ELR (cell line): ENCODE measurements at places on chromosomes 4 and X.

- peak; percentile 87 for DNase-seq
Observed at GRCh38 chr4:40909363-40909876, 159.7 kb downstream of the NSUN7 start.

DNA sequence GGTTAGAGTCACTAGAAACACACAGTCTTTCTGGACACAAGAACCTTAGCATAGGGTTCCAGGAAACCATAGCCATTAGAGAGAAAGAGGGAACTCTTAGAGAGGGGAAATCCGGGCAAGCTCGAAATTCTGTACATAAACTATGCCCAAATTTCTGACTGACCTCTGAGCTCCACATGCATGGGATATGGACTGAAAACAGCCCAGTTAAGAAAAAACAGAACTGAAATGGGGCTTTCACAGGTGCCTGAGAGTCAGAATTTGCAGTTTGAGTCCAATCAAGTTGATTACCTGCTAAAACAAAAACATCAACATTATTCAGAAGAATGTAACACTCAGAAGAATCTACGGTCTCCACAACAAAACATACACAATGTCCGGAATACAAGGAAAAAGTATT, 13.1 kb downstream of the DCHS2 start:
- DNase-seq, result no peak

GRCh38 chr4:93835929-93836328, 7.4 kb downstream of the ATOH1 start:
- DNase-seq, result peak; percentile 0

GRCh38 chrX:118182025-118182424, 65.4 kb upstream of the KLHL13 start:
- no peak for DNase-seq

- DNase-seq, result peak; percentile 66
Observed at GRCh38 chrX:115583496-115584004, 22.6 kb downstream of the PLS3 start.

DNA sequence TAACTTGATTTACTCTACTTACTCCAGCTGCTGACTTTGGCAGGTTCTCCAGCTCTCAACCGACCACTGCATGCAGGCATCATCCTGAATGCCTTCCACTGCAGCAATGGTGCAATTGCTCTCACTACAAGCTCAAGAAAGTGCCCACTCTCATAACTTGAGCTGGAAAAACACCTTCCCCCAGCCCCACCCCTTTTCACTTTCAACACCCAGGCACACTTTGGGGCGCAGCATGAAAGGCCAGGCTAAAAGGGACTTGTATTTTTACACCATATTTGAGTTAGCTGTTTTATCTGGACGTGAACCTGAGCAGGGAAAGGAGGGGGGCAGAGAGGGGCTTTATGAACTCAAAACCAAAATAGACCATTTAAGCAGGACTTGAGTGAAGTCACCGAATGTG, 274.5 kb downstream of the RAB28 start:
- no peak for DNase-seq

GRCh38 chr4:153093396-153093795, 110.8 kb upstream of the TRIM2 start:
- no peak for DNase-seq

- DNase-seq, result peak; percentile 9
Observed at GRCh38 chr4:174134361-174134760, 149.1 kb downstream of the FBXO8 start.

GRCh38 chr4:140108243-140108642, 45.7 kb downstream of the MAML3 start:
- DNase-seq, result no peak

- DNase-seq, result peak; percentile 13
Observed at GRCh38 chr4:3868211-3869173, 102.3 kb downstream of the ADRA2C start.

DNA sequence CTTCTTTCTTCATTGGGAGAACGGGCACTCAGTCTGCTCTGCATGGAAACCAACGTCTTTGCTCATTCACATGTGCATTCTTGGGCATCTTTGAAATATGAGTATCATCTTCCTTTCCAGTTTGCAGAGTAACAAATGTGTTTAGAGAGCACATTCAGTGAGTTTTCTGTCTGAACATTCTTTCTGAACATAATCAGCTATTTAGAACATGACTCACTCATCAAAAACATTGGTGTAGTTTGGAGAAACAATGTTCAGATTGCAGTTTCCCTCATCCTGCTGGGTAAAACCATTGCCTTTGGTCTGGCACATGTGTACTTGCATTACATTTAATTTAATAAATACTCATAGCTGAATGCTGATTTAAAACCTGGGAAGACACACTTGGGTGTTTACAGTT, 81.5 kb upstream of the F9 start:
- DNase-seq, result no peak

- DNase-seq, result peak; percentile 54
Observed at GRCh38 chr4:98603683-98604521, 54.5 kb downstream of the TSPAN5 start.

DNA sequence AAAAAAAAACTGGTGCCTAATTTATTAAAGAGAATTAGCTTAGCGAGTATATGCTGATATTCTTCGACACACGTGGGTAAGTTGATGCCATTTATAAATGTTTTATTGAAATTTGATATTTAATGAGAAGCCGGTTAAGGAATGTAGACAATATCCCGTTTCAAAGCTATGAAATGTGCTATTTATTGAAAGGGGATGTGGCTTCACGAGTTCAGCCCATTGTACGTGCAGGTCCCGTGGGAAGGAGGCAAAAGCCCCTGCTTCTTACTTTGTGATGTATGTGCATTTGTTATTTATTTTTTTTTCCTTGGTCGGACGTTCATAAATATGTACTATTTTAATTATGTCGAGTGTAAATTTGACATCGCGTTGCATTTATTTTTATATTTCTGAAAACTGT, 20.2 kb downstream of the SHOX start:
- DNase-seq, result no peak

- DNase-seq, result no peak
Observed at GRCh38 chrX:34879886-34880285, 62.7 kb upstream of the FAM47B start.

DNA sequence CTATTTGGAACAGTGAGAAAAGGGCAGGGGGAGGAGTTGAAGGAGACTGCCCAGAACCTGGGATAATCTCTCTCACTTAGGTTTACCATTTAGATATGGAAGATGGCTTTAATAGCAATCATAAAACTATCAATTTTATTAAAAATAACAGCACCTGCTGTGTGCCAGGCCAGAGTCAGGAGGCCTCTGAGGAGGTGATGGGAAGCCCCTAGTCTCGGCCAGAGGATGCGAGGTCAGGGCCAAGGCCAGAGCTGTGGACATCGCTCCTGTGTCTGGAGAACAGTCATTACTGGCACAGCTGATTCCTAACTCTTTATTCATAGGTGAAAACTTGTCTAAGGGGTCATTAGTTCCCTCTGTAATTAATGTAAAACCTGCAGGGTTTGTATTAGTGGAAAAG, 4.2 kb upstream of the IQSEC2 start:
- no peak for DNase-seq

- peak; percentile 24 for DNase-seq
Observed at GRCh38 chr4:67779631-67780030, 25.4 kb upstream of the GNRHR start.

- no peak for DNase-seq
Observed at GRCh38 chrX:129188231-129188630, 335.1 kb downstream of the SMARCA1 start.

DNA sequence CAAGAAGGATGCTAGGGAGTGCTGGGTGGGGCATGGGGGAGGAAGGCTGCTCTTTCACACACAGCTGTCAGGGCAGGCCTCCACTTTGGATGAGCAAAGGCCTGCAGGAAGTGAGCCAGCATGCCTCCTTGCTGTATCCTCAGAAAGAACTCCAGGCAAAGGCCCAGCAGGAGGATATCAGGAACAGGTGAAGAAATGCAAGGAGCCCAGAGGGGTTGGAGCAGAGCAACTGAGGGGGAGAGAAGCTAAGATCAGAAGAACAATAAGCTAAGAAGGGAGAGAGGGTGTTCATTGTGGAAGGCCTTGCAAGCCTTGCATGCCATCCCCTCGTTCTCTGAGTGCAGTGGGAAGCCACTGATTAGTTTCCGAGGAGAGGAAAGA, 115.1 kb downstream of the CAMK2D start:
- DNase-seq, result peak; percentile 35

GRCh38 chr4:15779809-15780208, 1.7 kb downstream of the CD38 start:
- peak; percentile 6 for DNase-seq

DNA sequence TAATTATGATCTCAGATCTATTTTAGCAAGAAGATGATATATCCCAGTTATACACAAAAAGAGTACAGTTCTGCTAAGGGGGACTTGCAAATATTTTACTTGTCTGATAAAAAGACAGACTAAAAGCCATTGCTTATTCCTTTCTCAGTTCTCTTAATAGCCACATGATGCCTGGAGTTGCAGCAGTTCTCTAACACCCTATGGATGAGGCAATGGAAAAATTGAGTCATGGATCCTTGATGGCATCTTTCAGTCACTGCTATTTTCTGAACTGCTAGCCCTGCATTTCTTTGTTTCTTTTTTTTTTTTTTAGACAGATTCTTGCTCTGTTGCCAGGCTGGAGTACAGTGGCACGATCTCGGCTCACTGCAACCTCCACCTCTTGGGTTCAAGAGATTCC, 1956.7 kb downstream of the C4orf33 start:
- no peak for DNase-seq

- DNase-seq, result no peak
Observed at GRCh38 chr4:115332078-115332477, 218.7 kb upstream of the NDST4 start.

- no peak for DNase-seq
Observed at GRCh38 chrX:148507418-148507817, 7.0 kb downstream of the AFF2 start.

DNA sequence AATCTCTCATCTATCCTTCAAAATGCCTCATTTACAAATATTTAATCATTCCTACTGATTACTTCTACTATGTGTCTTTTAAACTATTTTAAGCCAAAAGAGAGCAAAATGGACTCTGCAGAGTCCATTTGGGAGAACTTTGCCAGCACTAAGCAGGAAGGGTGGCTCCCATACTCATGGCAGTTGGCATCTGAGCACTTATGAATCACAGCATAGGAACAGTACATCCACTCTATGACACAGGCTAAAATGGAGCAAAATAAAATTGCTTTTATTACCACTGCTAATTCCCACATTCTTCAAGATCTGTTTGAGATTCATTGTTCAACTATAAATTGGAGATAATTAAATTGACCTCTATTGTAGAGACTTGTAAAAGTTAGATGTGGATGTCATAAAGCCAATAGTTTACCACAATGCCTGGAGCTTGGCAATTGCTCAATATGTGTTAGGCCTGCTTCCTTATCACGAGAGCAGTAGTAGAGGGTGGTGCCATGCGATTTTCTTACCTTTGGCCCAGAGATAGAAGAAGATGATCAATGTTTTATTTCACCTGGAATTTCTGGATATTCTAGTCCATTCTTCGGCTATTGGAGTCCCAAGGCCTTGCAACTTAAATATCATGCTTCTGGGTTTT, 19.1 kb downstream of the HPGD start:
- DNase-seq, result peak; percentile 41

DNA sequence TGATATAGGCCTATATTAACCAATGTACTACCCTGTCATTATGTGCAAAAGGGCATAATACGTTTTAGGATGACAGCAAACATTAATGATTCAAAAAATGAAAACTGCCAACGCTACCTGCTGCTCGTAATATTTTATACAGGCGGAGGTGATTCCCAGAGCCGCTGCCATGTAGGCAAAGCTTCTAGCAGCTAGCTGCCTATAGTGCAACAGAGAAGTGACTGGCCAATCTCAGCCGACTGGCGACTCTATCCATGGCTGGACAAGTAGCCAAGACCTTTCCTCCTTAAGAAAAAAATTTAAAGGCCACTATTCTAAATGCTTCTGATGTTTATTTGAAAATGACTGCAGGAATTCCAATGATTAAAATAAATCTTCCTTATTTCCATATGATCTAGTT, 1.9 kb downstream of the PPARGC1A start:
- no peak for DNase-seq

GRCh38 chr4:71784569-71785197, 804 bp upstream of the GC start:
- DNase-seq, result no peak

DNA sequence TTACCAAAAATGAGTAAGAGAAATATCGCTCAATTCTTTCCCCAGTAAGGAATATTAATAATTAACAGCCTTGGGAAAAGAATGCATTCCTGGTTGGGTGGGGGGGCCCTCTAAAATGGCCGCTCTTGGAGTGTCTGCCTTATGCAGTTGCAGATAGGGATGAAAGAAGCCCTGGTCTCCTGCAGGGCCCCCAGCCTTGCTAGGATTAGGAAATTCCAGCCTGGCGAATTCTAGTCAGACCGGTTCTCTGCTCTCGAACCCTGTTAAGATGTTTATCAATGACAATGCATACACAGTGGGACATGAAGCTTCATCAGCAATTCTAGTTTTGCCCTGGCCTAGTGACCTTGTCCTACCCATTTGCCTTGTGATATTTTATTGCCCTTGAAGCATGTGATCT, 1047.7 kb upstream of the GRID2 start:
- DNase-seq, result no peak

- no peak for DNase-seq
Observed at GRCh38 chr4:9685692-9686091, 95.7 kb upstream of the DRD5 start.

DNA sequence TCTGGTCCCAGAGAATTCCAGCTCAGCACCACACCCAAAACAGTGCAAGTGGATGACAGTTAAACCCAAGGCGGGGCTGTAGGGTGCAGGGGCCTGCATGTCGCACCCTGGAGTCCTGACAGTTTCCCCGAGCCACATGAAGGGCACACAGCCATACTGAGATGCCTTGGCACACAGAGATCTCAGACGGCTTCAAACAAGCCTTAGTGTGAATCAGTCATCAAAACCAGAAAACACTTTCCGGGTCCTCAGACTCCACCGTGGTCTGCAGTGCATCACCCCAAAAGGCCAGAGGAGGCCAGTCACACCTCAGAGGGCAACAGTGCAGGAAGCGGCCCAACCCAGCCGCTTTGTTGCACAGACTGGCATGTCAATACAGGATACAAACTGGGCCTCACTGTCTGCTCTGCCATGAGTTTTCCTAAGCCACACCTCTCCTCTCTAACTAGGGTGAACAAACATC, 64.6 kb upstream of the ENPP6 start:
- peak; percentile 20 for DNase-seq

DNA sequence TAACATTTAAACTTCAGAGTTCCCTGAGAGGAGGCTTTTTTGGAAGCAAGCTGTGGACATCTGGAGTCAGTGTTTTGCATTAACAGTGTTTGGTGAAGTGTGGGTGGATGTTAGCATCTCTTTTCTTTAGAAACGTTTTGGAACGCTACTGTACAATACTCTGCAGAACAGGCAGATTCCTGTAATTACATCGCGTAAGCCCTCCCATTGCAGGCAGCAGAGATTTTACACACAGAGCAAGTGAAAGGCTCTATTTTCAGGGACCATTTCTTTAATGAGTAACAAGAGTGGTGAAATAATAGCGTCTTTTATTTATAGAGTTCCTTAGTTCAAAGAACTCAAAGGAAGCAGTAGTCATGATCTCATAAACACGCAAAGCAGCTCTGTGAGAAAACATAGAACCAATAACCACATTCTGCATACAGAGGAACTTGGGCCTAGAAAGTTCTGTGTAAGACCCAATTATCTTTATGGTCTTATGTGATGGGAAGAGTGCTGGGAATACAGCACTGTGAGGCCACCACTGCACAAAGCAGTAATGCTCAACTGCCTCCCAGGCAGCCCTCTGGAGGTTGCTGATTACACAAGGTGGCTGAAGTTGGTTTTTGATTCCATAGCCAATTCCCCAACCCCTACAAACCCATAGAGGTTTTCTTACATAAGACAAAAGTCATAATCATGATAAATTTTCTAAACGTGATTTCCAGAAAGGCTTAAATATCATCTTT, 298.7 kb upstream of the EPHA5 start:
- DNase-seq, result no peak

- peak; percentile 21 for DNase-seq
Observed at GRCh38 chr4:740656-741282, 35.1 kb downstream of the PCGF3 start.
